ENCODE measurements at places on chromosomes 6 and 20.

- DNase-seq = no peak
These were observed 8.4 kb downstream of the ADA start for GRCh38 chr20:44643154-44643519.

DNA sequence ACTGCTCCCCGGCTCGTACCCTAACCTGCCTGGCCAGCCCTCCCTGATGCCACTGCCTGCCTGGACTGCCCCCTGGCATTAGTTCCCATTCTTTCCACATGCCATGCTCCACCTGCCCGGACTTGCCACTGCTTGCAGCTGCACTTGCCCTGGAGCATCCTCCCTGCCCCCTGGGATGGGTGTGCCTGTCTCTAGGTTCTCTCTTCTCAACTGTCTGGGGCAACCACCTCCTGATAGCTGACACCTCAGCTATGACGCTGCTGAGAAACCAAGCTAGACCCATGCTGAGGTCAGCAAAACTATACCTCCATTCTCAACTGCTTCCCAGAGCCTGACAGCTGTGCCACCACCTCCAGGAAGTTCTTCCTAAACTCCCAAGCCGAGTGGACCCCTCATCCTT lies 72.1 kb downstream of the PERP start:
- peak; percentile 48 for DNase-seq

DNA sequence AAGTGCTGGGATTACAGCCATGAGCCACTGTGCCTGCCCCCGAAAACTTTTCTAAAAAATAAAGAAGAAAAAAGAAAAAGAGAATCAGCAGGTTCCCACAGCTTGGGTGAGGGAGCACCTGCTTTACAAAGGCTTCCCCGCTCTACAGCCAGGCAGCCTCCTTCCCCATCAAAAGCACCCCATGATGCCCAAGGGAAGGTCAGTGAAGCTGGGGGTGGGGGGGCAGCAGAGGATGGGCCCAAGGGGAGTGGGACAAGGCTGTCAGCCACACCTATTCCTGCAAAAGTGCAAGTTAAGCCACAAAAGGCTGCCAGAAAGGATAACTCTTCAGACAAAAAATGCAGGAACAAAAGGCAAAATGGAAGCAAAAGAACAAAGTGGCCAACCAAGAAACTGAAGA lies 72.5 kb downstream of the FAM50B start:
- no peak for DNase-seq

DNA sequence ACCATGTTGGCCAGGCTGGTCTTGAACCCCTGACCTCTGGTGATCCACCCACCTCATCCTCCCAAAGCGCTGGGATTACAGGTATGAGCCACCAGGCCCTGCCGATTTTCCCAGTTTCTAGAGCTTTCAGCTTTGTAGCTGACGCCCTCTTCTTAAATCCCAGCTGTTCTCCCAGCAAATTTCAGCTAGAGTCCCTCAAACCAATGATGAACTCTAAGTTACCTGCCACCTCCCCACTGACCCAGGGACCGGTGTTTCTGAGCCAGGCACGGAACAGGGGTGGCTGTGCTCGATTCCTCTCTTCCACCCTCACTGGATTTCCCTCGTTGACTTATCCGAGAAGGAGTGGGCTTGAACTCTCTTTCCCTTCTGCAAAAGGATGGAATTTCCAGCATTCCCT lies 39.1 kb downstream of the SUN5 start:
- no peak for DNase-seq

DNA sequence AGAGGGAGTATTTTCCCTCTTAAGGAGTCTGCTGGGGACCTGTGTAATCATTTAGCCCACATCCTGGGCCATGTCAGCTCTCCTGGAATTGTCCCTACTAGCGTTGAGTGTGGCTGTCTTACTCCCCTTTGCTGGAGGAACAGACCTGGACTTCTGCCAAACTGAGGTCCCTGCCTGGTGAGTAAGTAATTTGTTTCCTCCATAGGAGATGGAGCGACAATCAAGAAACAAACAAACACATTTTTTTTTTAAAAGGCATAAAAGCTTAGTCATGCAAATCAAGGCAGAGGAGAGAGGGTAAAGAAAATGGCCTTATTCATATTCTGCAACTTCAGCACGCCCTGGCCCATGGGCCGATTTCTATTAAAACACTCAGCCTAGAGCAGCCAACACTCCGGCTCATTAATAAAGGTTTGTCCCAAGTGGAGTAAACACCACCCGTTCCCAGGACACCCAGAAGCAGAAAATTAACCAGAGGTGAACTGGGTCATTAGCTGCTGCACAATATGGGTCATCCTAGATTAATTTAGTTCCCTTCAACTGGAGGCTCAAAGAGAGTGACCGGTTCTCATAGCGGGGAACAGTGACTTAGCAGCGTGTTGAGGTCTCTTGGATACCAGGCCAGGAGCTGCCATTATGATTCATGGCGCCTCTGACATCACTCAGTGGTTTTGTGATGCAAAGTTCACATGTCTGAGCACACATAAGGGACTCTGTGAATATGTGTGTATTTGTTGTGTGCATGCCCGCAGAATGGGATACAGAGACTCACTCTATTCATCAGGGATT lies 165.0 kb upstream of the SULF2 start:
- DNase-seq = peak; percentile 82

DNA sequence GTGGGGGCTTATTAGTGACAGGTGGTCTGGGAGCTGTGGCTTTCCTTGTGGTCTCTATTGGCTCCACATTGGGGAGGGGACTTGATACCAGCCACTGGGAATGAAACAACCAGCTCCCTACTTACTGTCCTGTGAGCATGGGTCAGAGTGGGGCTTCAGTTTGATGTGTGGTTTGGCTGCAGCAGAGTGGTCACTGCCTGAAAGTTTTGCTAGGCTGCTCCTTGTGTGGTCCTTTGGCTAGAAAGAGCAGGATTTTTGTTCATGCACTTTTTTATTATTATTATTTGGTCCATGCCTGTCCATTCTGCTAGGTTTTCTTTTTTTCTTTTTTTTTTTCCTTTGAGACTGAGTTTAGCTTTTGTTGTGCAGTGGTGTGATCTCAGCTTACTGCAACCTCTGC lies 7.5 kb upstream of the TMEM14B start:
- DNase-seq = no peak
